ENCODE measurements at places on chromosomes 2 and 18.

DNA sequence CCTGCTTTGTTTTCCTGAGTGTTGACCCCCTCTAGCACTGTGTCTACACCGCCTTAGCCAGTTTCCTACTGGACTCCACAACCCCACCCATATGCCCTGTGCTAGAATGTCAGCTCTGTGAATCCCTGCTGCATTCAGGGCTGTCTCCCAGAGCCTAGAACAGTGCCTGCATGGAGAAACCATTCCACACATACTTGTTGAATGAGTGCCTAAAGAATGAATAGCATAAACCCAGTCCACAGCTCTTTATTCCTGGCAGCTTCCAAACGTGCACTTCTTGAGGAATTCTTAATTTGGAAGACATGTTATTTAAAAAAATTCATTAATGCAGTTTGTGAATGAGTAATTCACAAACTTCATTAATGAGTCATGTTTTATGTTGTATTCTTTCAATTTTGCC, 6.5 kb upstream of the NAPG start:
- DNase-seq, result no peak

DNA sequence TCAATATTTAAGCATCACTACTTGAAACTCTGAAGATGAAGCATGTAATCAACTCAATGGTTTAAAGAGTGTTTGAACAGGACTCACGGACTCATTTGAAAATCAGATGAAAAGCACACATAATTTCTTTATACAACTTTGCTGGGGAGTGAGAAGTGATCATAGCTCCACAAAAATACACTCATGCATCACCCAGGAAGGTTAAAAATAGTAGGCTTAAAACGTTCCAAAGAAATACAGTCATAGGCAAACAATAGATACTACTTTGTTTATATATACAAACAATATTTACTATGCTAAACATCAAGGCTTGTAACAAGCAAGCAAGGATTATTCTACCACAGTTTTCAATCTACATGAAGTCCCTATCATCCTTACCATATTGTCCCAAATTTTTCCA, 11.6 kb downstream of the HNRNPLL start:
- no peak for DNase-seq

- DNase-seq, result no peak
Observed at GRCh38 chr2:241574911-241575623, 16.5 kb downstream of the BOK start.

DNA sequence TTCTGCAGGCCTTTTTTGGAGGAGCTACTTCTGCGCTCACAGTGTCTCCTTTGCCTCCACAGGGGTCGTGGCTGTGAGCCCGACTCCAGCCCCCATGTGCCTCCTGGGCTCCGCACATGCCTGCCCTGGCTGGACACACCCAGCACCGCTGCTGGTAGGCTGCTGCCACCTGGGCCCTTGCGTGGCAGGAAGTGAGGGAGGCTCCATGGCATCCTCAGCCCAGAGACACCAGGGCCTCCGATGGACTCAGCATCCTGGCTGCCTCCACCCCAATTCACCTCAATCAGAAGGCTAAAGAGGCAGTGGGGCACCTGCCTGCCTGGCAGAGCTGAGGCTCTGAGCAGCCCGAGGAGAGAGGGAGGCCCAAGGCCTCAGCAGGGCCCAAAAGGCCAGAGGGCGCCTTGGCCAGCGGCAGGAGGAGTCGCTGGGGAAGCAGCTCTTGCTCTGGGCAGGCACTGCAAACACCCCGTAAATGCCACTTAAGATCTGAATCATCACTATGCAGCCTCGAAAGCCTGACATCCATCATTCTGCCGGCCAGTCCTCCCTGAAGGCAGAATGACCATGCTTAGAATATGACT, 68.3 kb upstream of the OTOS start:
- no peak for DNase-seq

DNA sequence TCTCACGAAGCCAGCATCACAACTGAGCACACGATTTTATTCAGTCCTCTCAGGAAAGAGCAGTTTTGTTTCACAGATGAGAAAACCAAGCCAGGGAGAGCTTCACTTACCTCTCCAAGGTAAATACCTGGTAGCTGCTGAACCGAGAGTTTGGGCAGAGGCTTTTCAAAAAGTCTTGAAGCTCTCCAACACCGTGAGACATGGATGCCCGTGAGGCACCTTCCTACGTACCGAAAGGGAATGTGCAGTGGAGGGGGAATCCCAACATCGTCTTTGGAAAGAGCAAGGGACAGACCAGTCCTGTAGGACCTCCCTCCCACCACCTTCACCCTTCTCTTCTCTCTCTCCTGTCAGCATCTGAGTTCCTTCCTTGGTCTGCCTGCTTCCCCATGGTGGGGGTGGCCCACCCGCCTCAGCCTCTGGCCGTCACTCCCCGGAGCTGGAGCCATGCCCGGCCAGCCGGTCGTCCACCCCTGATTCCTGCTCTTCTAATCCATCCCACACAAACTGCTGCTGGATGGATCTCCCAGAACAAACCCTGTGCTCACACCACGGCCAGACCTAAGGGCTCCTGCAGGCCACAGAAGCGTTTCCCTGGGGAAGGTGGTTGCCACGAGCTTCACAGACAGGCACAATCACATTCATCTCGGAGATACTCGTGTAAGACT, 97.3 kb upstream of the SNTG2 start:
- no peak for DNase-seq

GRCh38 chr2:64565949-64566710, 42.0 kb downstream of the AFTPH start:
- no peak for DNase-seq

- DNase-seq, result peak; percentile 81
Observed at GRCh38 chr18:8608795-8609658, at the start of gene RAB12. Gene RAB12 (plus strand): TSS chr18:8609437. CDS start chr18:8609440, 3 bp downstream.

DNA sequence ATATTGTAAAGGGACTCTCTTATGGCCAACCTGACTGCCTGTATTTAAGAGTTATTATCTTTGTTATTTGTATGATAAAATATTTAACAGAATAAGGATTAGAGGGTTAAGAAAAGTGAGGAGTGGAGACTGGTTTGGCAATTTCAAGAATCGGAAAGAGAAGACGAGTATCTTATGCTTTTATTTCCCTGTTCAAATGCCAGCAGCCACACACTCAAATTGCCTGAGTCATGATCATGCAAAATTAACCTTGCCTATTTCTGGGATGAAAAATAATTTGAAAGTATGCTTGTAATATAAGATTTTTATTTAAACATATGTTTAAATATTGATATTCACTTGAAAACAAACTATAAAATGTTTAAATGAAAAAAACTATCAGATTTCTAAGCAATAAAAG, 188.6 kb downstream of the CD226 start:
- DNase-seq, result no peak

- no peak for DNase-seq
Observed at GRCh38 chr2:231987124-231987727, 25.7 kb downstream of the DIS3L2 start.

DNA sequence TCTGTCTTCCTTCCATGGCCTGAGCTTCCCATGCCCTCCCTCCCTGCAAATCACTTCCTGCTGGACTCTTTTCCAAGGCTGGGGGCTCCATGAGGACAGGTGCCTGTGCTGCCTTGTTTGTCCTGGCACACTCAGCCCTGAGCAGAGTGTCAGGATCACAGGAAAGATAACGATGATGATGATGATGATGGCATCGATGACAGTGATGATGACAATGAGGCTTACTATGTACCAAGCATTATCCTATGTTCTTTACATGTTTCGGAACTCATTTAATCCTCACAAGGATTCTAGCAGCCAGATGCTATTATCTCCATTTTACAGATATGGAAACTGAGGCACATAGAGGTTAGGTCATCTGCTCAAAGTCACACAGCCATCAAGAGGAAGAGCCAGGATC, 170.0 kb downstream of the CTIF start:
- no peak for DNase-seq

- no peak for DNase-seq
Observed at GRCh38 chr2:146287281-146287680, 1557.5 kb upstream of the ACVR2A start.

- peak; percentile 51 for DNase-seq
Observed at GRCh38 chr2:205680067-205680466, 2.2 kb upstream of the NRP2 start.

DNA sequence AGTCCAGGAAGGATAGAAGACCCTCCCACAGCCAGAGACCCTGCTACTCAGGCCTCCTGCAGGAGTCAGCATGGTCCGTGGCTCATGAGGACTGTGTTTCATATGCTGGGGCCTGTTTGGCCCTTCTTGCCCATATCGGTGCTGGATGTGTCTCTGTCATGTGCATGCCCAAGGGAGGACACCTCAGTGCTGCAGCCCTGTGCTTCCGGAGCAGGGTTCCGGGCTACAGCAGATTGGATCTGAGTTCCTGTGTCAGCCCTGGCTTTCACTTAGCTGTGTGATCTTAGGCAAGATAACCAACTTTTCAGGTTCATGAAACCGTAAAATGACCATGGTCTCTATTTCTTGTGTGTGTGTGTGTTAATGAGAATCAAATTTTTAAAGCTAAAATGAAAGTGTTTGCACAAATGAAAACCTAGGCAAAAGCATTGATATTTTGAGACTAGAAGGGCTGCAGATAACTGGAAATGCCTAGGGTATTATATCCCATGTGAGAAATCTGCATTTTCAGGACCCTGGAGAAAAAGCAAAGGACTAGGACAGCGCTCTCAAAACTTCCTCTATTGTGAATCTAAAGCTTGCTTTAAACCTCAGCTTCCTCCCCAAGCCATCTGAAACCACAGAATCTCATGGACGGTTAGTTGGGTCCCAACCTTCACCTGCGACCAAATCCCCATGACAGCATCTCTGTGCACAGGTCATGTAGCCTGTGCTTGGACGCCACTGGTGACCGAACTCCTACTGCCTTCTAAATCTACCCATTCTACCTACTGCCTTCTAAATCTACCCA, 58.8 kb upstream of the CAPN13 start:
- DNase-seq, result no peak

- no peak for DNase-seq
Observed at GRCh38 chr2:200378652-200379290, 72.3 kb downstream of the SPATS2L start.

DNA sequence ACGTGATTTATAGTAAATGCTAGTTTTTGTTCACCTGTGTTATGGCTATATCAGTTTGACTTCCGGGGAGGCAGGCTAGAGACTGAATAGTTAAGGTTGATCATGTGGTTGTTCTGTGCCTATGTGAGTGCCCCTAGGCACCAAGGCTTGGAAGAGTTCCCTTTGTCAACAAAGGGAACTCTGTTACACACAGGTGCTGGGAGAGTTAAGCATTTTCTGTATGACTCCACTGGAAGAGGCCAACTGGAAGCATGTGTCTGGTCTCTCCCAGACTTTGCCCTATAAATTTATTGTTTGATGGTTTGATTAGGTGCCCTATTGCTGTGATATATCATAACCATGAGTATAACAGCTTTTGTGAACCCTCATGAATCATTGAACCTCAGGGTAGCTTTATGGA, 63.8 kb downstream of the ARL6IP6 start:
- no peak for DNase-seq

GRCh38 chr2:102278720-102279390, 32.5 kb upstream of the IL1RL1 start:
- DNase-seq, result no peak

- no peak for DNase-seq
Observed at GRCh38 chr18:77701977-77702376, 452.3 kb downstream of the GALR1 start.

- DNase-seq, result no peak
Observed at GRCh38 chr2:125746321-125747164, 909.4 kb upstream of the GYPC start.

- no peak for DNase-seq
Observed at GRCh38 chr2:212549463-212549862, 10.9 kb upstream of the ERBB4 start.

DNA sequence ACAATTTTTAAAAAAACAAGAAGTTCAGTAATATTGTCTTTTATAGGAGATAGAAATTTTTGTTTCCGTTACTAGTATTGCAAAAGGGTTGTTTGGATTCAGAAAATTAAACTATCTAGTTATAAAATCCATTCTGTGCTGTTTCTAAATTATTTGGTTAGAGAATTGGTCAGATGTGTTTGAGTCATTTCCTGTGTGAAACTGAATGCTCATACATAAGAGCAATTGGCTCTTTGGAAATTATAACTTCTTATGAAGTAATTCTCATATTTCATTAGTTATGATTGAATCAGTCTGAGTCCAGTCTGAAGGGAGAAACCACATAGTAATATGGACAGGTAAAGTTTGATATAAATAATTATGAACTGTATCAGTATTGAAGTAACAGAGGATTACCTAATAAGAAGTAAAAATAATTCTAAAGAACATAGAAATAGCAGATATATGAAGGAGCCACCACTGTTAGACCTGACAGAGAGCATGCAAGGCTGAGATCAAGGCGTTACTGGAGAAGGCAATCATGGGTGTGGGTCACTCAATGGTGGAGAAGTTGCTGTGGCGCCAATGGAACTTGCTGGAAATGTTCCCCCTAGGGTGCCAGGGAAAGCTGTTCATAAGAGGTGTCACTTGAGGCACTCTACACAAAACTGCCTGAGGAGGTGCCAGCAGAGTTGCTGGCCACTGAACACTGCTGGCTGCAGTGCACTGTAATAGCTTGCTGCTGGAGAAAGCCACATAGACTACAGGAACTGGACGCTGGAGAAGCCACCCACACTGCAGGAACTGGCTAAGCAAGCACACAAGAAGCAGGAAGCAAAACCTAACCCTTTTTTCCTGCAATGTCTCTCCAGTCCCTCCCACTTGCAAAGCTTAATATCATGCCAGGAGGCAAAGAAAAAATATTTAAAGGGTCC, 18.0 kb upstream of the FAP start:
- DNase-seq, result no peak

- no peak for DNase-seq
Observed at GRCh38 chr2:35415282-35415681, 940.3 kb upstream of the CRIM1 start.

DNA sequence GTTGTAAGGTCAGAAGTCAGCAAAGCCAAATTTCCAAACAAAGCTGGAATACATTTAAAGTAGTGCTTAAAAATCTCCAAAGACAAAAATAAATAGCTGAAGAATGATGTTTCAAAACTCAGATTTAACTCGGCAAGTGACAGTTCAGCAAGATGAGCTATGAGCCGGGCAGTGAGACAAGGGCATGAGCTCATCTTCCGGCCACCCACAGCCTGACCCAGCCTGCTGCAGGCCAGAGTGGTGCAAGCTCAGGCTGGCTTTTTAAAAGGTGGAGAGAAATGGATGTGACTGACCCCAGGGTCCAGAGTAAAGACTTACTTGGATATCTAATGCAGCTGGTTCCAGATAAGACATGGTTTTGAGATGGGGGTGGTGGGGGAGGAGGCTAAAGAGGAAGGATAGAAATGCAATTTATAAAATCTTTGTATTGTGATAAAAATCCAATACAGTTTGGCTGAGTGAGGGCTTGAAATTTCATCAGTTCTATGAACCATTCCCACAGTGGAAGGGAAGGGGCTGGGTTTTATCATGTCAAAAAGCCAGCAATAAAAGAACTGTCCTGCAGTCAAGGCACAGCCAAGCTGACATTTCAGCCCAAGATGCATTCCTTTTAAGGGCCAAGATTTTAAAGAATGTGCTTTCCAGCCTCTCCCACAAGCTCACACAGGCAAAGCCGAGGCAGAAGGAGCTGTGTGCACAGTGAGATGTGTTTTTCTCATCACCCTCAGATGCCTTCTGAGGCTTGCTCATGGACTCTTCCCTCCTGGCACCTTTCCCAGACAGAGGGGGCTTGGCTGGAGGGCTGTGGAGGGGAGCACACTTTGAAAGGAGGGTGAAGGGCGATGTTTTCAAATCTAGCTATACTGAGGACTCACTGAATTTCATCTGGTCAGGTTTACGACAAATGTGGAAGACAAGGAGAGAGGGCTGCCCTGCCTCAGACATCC, 97.9 kb upstream of the KLHL29 start:
- no peak for DNase-seq

All from stimulated activated CD4-positive, alpha-beta T cell treated with anti-CD3 and anti-CD28 coated beads, Interleukin-2, amount 100 ng/mL, for 48 hours (primary cell).